Right cardiac atrium (tissue), 5 donors: ENCODE measurements at places on chromosomes 2 and 18.

DNA sequence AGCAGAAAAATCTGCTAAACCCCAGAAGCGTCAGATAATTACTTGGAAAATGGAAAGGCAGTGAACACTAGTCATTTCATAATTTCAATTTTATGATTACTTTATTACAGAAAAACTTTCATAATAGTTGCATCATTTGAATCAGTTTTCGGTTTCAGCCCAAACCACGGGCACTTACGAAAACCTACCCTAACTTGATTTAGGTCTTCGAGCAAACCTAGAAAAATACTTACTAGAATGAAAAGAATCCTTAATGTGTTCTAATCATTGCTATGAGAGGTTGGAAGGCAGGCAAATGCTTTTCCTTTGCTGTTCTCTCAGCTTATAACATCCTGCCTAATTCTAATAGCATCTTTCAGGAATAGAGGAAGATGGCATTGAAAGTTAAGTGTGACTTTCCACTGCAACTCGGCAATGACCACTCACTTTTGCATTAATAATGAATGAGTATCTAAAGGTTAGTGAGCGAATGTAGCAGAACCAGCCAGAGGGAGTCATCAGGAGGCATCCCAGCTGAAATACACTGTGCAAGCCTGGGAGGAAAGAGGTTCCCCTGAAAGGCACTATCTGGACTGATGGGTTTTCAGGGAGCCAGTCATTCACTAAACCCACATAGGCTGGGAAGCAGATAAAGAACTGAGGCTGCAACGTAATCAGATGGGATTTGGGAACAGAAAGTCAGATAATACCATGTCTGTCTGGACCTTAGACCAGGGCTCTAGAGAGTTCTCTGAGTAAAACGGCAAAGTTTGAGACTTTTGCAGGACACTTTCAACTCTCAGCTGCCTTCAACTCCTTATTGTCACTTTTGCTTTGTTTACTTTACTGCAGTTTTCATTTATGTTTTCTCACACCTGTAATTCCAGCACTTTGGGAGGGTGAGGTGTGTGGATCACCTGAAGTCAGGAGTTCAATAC, 520.8 kb downstream of the RNF144A start:
- no peak for DNase-seq

DNA sequence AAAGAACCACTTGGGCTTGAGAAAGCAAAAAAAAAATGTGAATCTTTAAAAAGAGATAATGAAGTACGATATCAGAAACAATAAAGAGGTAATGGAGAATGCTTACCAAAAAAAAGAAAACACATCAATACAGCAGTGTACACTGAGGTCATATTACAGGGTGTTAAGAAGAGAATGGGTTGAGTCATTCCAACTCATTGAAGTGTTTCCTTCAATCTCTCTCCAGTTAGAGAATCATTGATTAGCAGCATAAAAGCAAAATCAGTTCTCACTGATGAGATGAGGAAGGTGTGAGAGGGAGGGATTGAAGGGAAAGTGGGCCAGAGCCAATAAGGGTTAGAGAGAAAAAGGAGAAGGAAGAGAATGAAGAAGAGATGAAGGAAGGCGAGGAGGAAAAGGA, 43.9 kb upstream of the SGPP2 start:
- DNase-seq: no peak

DNA sequence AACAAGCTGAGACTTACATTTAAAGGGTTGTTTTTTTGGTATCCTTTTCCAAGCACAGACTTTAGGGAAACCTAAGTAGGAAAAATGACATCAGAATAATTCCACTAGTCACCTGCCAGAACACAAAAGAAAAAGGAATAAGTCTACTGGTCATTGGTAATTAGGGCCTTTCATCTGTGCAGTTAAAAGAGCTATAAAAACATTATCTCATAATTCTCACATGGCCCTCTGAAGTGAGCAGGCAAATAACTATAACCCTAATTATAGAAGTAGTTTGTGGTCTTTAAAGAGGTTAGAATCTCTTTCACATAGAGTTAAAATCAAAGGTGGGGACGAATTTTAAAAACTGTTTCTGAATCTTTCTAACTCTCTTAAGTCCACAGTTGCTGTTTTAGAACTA, 111.1 kb upstream of the B3GNT2 start:
- DNase-seq: no peak

- DNase-seq: no peak
Measured at GRCh38 chr2:143158551-143159485, 29.6 kb downstream of the ARHGAP15 start.

DNA sequence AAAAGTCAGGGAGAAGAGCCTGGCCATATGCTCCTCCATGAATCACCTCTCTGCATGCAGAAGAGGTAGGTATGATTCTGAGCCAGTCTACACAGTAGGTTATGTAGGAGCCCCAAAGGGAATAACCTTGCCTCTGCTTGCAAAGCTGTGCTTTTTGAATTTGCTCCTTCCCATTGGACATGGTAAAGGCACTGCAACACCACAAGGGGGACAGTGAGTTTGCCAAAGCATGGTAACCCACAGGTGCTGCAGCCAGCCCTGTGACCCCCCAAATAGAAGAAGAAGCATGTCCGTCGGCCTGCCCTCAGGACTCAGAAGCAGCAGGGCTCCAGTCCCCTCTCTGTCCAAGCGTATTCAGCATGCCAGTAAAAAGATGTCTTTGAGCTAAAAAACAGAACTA, 51.0 kb upstream of the BCL2L11 start:
- no peak for DNase-seq

DNA sequence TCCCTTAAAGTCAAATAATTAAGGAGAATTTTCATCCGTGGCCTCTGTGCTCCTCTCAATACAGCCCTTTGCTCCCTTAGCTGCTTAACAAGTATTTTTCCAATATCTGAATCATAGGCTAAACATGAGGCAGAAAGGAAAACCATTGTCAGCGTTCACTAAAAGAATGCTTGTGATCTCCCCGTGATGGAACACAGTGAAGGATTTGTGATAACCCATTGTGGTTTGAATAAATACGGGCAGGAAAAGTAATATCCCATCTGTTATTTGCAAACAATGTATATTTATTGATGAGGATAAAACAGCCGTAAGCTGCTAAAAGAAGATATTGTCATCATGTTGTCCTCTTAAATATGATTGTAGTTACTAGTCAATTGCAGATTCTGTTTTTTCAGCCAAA, 258.1 kb downstream of the NAPG start:
- no peak for DNase-seq

DNA sequence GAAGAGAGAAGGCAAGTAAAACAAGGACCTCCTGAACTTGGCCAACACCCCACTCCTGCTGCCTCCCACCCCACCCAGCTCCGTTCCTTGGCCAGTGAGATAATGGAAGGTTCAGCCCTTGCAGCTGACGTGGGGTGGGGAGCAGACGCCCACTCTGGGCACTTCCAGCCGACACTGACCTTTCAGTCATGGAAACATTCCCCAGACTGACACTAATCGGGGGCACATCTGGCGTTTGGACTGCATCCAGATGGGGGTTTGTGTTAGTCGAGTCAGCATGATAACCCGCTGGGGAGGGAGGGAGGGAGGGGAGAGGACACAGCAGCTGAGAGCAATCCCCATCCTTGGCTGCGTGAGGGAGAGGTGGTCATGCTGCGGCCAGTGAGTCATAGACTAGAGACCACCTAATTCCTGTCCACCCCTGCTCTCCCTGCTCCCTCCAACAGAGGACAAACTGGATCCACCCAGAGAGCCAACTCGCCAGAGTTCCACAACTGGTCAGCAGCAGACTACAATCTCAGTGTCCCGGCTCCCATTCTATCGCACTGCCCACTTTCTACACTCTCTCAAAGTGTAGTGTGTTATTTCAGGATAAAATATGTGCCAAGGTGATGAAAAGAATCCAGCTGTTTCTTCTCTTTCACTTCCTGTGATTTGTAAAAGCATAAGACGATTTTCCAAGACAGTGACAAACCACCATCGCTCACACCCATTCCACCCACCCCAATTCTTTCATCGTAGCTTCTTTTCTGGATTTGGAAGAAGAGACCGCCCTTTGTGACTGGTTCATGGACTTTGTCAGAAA, 115.4 kb upstream of the PKDCC start:
- peak; percentile 94 for DNase-seq

GRCh38 chr2:1640301-1641135, 103.8 kb downstream of the PXDN start:
- DNase-seq: no peak

GRCh38 chr2:44974064-44974715, 32.7 kb downstream of the SIX3 start:
- DNase-seq: no peak

DNA sequence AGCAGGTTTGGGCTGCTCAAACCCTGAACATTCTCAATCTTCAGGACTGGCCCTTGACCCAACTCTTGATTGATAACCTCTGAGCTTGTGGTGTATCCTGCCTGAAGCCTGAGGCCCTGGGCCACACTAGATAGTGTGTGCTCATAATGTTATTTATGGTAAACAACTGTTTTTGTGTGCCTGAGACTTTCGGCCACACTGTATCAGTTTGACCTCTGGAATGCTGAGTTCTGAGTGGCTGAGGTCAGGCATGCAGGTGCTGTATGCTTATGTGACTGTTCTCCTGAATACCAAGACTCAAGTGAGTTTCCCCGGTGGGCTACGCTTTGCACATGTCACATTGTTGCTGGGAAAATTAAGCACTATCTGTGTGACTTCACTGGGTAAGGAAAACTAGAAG, 82.2 kb upstream of the RMP24 start:
- no peak for DNase-seq

GRCh38 chr18:75010278-75010677, 198.7 kb downstream of the PTGR3 start:
- DNase-seq: no peak

- DNase-seq: no peak
Measured at GRCh38 chr2:12304564-12305171, 412.1 kb upstream of the TRIB2 start.

GRCh38 chr18:59357928-59358327, 1.1 kb downstream of the LMAN1 start:
- no peak for DNase-seq

DNA sequence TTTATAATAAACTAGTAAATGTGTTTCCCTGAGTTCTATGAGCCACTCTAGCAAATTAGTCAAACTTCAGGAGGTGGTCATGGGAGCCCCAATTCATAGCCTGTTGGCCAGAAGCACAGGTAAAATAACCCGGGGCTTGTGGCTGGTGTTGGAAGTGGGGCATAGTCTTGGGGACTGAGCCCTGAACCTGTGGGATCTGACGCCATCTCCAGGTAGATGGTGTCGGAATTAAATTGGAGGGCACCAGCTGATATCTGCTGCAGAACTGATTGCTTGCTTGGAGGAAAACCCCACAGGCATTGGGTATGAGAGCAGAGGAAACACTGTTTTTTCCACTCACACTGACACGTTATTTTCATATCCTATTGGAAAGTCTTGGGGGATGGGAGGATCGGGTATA, 14.1 kb downstream of the NMS start:
- DNase-seq: no peak

GRCh38 chr18:6406910-6407470, 7.7 kb downstream of the L3MBTL4 start:
- no peak for DNase-seq

- peak; percentile 37 for DNase-seq
Measured at GRCh38 chr2:232809349-232810124, 33.2 kb upstream of the KCNJ13 start.

DNA sequence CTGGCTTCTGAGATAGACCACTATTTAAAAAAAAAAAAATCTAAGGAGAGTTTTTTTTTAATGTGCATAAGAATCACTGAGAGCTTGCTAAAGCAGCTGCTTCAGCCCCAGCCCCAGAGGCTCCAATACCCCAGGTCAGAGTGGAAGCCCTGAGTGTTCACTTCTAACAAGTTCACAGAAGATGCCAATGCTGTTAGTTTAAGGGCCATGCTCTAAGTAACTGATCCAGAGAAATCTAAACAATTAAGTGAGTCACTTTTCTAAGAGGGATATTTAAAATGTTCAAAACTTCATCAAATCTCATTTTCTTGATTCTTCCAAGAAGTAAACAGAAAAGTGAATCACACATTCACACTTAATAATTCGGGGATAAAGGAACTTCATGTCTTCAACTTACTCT, 126.4 kb upstream of the CD226 start:
- DNase-seq: no peak

DNA sequence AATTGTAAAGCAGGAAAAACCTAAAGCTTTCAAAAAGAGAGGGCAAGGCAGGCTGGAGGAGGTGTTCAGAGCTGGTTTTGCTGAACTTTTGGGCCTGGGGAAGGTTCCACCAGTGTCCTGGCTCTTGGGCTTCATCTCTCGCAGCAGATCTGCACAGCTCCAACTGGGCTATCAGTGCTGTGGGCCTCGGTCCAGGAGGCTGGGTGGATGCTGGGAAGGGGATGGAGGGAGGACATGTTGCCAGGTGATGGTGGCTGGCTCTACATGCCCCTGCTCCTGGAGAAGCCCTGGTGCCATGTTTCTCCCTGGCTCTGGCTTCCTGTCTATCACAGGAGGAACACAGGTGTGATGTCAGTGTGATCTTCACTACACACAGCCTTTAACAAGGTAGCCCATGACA, 187.1 kb downstream of the SH3RF3 start:
- no peak for DNase-seq

DNA sequence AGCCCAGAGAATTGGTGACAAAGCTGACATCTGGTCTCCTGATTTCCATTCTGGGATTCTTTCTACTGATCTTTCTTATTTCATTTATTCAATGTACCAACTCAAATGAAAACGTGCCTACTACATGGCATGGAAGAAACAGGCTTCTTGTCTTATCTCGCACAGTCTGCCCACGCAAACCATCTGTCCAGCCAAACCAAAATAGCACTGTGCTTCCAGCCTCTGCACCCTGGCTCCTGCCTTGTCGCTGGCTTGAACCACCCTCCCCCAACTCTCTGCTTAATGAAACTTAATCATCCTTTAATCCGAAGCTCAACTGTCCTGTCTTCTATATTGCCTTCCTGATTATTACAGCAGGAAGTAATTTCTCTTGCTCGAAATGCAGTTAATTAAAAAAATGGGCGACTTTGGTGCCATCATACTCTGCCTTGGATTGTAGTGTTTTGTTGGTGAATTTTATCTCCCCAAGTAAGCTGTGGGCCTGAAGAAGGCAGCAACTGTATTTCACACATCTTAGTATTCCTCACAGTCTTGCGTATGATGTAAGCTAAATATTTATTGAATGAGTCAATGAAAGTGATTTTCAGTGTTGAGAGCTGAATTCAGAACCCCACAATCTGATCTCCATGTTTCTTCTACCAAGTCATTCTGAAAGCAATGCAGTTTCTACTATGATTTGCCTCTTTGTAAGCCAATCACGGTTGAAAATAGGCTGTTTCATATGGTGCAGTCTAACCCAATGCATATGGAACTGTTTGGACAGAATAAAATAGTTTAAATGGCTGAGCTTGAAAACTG, 190.8 kb downstream of the TMEM247 start:
- no peak for DNase-seq

GRCh38 chr2:19847486-19847885, 54.3 kb downstream of the TTC32 start:
- DNase-seq: no peak

- DNase-seq: no peak
Measured at GRCh38 chr2:152161598-152161997, 14.0 kb downstream of the STAM2 start.
